PC-3 (cell line): ENCODE measurements at places on chromosomes 2 and 18.

DNA sequence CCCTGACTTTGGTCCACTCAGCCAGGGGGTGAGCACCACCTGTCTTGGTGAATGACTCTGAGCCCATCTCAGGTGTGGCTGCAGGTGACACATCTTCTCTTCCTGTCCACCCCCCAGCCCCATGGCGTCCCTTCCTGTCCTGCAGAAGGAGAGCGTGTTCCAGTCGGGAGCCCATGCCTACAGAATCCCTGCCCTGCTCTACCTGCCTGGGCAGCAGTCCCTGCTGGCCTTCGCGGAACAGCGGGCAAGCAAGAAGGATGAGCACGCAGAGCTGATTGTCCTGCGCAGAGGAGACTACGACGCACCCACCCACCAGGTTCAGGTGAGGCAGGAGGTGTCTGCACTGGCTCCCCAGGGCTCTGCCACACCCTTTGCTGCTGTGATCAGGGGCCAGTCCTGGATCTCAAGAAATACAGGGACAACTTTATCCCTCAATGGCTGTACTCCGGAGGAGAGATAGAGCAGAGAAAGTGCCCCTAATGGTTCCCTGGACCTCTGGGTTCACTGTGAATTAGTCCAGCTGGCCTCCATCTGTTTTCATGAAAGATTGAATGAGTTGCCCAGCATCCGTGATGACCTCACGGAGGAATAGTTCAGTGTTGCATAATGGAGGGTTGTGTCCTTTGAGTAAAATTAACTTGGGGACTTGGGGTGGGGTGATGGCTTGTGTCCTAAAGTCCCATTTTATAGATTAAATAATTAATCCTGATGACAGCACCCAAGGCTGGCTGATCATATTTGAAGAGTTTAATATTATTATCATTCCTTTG lies at the start of gene NEU2:
Gene NEU2, plus strand, starts transcription at position 122 of the 770 bp plus-strand sequence. Its CDS starts 0 bp downstream, at position 122.
- DNase-seq = no peak

DNA sequence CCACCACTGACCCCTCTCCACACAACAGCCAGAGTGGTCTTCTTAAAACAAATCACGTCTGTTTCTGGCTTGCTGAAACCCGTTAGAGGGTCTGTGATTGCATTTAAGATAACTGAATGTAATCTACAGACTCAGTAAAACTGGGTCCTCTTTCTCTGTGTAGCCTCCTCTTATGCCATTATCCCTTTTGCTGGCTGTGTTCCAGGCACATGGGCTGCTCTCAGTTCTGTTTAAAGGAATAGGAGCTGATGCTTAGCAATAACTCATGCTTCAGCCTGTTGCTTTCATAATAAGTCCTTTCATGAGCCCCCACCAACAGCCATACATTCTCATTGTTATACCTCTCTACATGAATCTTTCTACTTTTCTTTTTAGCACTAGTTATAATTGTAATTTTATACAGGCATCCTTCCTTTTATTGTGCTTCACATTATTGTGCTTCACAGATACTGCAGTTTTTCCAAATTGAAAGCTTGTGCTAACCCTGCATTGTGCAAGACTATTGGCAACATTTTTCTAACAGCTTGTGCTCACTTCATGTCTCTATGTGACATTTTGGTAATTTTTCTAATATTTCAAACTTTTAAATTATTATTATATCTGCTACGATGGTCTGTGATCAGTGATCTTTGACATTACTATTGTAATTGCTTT lies 782.6 kb downstream of the MBD2 start:
- DNase-seq = no peak

DNA sequence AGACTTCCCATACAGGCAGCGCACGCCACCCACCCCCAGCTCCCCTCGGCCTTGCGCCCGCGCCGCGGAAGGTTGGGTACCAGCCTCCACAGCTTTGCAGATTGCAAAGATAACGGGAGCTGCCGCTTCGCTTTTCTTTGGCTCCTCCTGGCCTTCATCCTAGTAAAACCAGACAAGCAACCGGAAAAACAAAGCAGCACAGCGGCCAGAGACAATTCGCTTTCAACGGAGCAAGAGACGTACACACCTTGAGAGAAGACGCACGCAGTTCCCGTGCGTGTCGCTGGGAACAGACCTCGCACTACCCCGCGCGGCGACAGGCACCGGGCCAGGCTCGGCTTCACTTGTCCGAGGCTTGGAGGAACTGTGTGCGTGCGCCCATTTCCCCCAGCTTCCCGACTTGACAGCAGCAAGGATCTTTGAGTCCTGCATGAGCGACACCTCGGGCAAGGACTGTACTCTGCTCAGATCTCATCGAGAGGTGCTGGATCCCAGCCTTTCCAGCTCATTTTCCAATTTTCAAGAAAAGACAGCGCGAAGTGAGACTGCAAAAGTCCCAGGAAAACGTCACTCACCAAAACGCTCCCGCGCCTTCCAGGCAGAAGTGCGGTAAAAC lies 964 bp downstream of the ZBTB7C start:
- DNase-seq = no peak

DNA sequence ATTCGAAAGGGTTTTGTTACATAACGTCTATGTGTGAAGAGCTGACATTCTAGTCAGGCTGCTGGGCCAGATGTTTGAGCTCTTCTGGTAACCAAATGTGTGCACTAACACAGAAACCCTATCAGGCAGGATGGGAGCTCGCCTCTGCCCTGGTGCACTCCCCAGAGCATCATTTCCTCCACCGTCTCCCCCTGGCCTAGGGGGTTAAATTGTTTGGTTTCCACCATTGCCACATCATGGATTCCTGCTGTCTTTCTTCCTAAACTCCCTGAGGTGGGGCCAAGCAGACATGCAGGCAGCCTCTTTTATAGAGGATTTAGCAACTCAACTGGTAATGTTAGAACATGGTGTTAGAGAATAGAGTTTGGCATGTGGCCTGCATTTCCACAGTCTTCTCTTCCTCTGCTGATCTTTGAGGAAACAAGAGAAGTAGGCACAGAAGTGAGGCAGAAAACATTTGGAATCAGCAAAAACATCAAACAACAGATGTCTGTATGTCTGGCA lies 87.3 kb downstream of the ANTXR1 start:
- no peak for DNase-seq
